Amniotic stem cell (primary cell): ENCODE measurements at places on chromosomes 7 and 10.

DNA sequence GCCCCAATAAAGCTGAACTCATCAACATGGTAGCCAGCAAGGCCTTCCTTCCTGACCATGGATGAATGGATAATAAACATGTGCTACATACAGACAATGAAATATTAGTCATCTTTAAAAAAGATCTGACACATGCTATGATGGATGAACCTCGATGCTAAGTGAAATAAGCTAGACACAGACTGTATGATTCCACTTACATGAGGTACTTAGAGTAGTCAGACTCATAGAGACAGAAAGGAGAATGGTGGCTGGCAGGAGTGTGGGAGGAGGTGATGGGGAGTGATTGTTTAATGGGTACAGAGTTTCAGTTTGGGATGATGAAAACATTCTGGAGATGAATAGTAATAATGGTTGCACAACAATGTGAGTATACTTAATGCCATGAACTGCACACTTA is 114.1 kb upstream of the SORCS3 start:
- no peak for DNase-seq

GRCh38 chr7:74216361-74216761 is 6.6 kb downstream of the LAT2 start:
- no peak for DNase-seq

GRCh38 chr10:66538908-66539307 is 386.9 kb upstream of the LRRTM3 start:
- no peak for DNase-seq

- no peak for DNase-seq
Observed at GRCh38 chr10:61415824-61416223, 37.4 kb downstream of the TMEM26 start.

DNA sequence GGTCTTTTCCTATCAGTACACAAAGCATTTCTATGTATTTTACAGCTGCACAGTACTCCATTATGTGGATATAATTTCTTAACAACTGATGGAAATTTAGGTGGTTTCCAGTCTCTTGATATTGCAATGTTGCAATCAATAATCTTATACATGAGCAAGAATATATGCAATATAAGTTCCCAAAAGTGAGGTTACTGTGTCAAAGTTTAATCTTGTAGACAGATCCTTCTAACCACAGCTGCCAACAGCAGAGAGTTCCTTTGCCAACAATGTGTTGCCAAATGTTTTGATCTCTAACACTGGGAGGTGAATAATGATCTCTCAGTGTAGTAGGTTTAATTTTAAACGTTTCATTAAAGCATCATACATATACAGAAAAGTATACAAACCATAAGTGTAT is 54.5 kb downstream of the CUL2 start:
- no peak for DNase-seq

DNA sequence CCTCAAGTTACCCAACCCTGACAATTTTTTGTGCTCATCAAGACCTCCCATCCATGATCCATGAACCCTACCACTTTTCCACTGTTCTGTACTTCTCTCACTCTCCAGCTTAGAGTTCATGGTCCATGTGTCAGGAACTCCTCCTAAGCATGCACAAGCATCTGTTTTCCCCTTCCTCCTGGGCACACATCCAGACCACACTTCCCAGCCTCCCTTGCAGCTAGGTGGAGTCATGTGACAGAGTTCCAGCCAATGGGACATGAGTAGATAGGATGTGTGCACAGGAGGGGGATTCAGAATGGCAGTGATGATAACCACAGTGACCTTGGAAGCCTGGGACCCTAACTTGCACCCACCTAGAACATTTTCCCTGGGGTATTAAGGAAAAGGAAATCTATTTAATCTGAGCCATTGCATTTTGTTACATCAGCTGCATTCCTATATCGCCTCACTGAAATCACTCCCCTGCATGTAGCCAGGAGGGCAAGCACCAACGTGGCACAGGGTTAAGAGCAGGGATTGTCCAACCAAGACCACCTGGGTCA is 9.6 kb upstream of the FRMPD2 start:
- no peak for DNase-seq

- DNase-seq = no peak
Observed at GRCh38 chr7:41466760-41467384, 236.0 kb downstream of the INHBA start.
